ENCODE measurements at places on chromosomes 1 and 21.

DNA sequence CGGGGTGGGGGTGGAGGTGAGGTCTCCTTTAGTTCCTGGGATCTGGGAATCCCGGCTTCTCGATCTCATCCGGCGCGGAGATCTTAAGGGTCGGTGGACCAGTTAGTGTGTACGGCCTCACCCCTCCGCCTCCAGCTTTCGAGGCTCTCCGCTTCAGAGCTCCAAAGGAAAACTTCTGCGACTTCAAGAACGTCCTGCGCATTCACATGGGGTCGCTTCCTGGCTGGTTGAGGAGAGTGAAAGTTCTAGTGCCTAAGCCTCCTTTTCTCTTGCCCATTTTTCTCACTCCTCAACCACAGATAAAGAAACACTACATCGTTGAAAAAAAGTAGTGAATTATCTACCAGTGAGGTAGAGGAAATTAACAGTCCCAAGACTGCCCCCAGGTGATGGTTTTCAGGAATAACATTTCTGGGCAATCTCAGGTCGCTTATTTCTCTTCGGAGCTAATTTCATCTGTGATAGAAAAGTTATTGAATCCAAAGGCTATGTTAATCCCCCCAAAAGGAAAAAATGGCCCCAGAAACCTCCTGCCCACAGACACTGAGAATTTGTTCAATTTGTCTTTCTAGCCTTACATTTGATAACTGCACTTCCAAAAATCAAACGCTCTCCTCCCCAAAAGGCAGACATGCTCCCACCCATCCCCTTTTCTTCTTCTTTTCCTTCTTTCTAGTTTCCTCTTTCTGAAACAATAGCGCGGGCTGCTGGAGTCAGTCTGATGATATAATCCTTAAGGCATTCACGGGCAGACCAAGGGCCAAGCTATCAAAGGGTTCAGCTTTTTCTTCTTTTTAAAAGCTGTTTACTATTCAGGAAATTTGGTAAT is 20.6 kb upstream of the TBX15 start:
- DNase-seq = peak; percentile 8

GRCh38 chr1:91830242-91831131 is 55.5 kb downstream of the TGFBR3 start:
- no peak for DNase-seq

DNA sequence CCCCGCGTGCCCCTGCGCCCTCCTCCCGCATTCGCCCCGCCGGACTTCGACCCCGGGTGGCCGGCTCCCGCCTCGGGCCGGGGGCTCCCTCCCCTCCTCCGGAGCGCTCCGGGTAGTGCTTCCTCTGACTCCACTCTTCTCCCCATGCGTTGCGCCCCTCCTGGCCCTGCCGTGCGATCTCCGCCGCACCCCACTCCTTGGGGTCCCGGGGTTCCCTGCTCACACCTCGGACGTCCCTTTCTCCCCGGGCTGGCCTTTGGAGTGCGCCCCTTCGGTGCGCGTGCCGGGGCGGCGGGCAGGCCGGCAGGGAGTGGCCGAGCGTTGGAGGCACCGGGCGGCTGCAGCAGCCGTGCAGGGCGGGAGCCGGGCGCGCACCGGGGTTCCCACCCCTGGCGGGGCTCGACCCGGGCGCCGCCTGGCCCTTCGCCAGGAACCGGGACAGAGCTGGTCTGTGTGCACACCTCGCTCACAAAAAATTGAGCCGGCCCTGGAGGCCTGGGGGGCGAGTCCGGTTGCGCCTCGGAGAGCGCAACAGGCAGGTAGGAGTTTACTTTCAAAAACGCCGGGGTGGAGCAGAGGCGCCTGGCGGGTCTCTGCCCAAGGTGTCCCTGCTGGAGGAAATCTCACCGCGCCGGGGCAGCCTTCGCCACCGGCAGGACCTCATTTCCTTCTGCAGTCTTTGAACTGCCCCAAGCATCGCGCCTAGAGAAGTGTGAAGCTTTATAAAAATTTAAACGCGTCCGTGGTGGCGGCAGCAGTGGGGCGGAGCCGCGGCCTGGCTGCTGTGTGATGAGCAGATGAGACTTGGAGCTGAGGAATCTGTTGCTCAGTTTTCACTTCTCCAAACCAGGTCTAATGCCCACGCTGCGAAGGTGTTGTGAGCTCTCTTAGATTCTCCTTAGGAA is 650 bp downstream of the VANGL1 start:
- DNase-seq = peak; percentile 26

GRCh38 chr1:158181577-158181922 is 855 bp downstream of the CD1D start:
- DNase-seq = no peak

DNA sequence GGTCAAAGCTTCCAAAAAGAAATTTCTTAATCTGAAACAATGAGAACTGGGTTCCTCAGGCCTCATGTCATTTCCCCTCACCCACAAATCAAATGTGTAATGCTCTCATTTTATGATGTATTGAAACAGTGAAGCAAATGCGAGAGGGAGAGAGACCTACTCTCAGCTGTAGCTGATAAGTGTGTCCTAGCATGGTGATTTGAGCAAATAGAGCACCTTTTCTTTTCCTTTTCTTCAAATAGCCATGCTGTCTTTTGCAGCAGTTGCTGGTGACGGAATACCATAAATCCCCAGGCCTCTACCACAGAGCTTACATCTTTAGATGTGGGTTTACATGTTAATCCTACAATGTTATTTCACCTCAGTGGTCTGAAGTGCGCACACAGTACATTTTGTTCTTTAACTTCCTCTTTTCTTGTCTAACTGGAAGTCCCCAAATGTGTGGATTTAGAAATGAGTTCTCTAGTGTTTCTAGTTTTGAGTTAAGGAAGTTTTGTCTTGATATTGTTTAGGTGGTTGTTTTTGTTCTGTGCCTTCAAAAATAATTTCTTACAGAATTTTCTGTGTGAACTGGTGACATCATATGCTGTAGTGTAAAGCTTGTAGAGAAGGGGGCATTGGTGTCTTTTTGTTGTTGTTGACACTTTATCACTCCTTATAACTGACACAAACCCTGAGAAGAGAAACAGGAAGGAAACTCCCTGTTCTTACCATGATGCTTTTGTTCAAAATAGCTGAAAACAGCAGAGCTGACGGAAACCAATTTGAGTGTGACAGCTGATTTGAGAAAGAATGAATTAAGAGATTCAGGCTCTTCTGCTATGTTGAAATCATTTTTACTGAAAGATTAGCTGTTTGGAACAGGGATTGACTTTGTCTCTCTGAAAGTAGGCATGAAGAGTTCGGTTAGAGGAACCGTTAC is 12.2 kb downstream of the SMAP2 start:
- DNase-seq = peak; percentile 94

DNA sequence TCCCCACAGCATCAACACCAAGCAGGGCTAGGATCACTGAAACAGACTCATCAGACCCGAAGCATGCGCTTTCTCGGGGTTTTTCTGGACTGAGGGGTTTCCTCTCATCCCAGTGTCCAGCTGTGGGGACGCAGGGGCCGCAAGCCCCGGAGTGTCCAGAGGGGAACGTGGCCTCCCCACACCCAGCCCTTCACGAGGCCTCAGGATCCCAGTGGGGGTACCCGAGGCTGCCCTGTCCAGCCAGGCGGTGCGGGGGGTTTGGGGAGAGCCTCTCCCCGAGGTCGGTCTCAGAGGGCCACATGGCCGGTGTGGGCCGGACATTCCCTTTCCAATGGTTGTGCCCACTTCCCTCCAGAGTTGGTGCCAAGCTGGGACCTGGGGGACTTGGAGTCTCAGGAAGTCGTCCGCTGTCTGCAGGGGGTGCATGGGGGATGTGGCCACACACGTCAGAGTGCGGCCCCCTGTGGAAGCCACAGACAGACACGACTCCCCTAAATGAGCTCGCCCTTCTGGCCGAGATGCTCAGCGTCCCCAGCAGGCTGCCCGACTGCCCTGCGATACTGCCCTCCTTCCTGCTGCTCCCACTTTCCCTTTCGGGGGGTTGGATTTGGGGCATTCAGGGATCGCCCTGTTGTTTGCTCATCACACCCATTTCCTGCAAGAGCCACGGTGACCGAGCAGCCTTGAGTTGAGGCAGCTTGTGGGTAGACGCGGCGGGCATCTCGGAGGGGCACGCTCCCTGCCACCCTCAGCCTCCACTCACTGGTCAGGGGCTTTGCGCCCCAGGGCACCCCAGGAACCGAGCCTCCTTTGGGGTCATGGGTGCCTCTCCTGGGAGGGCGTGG is 4.1 kb downstream of the COL6A1 start:
- no peak for DNase-seq

- no peak for DNase-seq
Observed at GRCh38 chr1:51642739-51643142, 25.8 kb downstream of the OSBPL9 start.

DNA sequence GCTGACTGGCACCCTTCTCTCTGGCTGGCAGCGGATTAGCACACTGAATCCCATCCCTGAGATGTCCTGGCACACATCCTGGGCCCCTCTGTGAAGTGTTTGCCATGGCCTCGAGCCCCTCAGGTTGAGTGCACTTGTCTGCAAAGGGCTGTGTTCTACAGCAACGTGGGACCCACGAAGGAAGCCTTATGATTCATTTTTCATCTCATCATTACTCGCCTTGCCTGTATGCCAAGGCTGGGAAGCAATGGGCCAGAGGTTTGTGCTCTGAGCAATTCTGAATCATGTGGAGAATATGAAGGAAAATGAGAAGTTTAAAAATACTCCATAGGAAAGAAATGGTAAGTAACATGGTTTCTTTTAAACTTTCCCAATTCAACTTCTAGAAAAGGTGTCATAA is 124.8 kb upstream of the LMO4 start:
- DNase-seq = no peak

GRCh38 chr1:20695515-20695914 is 22.3 kb downstream of the KIF17 start:
- no peak for DNase-seq

DNA sequence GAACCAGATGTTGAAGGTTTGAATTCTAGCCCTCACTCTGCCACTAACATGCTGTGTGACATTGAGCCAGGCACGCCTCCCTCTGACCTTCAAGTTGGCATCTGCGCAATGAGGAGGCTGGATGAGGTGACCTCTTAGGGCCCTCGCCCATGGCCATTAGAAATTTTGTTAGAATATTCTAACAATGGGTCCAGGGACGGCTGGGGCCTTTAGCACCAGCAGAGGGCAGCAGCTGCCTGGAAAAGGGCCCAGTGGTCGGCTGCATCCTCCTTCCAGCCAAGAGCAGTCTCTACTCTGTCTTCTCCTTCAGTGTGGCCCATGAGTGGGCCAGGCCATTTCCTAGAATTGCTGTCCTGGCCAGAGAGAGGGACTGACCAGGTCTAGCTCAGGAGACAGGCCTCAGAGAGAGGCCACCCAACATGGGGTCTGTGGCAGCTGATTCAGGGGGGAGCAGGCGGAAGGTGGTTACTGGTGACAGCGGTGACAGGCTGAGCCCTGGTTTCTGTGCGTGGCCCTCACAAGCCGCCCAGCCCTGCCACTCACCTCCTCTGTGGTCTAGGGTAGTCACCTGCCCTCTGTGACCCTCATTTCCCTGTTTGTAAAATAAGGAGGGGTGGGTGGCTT is 101.3 kb upstream of the ACTL8 start:
- DNase-seq = no peak

DNA sequence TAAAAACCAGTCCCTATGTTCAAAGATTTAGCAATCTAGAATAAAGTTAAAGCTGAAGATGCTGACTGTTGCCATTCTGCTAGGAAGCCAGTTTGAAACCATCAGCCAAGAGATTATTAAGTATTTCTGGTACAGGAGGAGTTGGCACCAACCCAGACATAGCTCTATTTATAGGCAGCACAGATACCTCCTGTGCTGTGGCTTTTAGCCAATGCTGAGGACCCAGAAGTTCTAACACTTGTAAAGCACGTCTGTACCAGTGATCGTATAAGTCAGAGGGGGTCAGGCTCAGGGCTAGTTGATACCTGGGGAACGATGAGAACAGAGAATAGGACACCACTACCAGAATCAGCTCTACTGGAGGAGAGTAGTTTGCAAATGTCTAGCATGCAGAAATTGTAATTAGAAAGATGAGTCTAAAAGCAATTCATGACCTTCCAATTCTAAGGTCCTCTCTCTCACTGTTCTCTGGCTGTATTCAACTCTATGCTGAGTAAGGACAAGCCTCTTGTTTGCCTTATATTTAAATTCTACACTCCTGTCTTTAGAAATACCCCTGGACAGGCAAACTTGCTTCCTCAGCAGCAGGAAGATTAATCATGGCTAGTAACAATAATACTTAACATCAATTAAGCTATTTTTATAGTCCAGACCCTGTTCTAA is 96.8 kb upstream of the PALMD start:
- no peak for DNase-seq

GRCh38 chr1:14304381-14304865 is 294.1 kb upstream of the KAZN start:
- no peak for DNase-seq

DNA sequence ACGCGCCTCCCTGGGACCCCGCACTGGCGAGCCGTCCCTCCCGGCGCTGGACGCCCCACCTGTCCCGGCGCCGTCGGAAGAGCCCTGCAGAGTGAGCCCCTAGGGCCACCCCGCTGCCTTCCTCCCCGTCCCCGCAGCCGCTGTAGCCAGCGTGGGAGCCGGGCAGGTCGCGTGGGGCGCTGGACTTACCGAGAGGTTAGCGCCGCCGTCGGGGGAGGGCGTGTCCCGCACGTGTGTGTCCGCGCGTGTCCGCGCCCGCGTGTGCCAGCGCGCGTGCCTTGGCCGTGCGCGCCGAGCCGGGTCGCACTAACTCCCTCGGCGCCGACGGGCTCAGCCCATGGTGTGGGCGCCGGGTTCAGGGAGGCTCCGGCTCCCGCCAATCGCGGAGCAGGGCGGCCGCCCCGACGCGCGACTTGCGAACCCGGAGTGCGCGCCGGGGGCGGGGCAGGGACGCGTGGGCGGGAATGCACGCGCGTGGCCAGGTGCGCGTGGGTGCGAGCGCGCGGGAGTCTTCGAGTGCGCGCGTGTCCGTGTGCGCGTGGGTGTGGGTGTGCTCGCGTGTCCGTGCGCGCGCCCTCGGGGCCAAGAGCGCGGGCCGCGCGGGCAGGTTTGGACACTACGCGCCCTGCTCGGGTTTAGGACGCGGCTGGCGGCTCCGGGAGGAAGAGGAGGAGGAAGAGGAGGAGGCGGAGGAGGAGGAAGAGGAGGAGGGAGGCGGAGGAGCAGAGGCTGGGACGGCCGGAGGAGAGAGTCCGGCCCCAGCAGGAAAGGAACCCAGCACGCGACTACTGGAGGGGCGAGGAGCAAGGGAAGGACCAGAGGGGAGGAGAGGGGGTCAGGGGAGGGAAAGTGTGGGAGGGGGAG is 145.2 kb upstream of the ETS2 start:
- no peak for DNase-seq

- no peak for DNase-seq
Observed at GRCh38 chr1:27961646-27962221, 2.0 kb downstream of the XKR8 start.

DNA sequence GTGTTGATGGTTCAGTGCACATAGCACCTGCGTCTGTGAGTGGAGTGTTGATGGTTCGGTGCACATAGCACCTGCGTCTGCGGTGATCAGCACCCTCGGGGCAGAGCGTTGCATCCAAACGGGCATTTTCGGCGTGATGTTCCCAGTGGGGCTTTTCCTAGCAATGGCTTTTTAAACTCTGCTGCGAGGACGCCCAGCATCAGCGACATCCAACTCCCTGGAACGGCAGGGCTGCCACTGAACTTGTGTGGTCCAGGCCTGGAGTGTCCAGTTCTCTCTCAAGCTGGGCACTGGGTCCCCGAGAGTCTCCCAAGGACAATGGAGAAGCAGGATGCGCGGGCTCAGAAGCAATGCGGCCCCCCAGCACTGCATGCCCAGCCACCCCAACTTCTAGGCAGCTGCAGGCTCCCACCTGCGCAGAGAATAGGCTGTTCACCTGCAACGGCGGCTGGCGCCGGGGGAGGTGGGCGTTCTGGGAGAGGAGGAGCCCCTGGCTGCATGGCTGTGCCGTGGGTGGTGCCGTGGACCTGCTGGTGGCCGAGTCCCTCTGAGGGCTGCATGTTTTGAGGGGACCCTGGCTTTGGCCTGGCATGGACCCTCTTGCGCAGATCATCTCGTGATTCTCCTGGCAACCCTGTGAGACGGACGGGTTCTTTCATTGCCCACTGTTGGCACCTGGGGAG is 10.1 kb upstream of the C1orf174 start:
- no peak for DNase-seq
